Activated naive CD4-positive, alpha-beta T cell treated with anti-CD3 and anti-CD28 coated beads for 36 hours (primary cell): ENCODE measurements at places on chromosomes 7 and 10.

DNA sequence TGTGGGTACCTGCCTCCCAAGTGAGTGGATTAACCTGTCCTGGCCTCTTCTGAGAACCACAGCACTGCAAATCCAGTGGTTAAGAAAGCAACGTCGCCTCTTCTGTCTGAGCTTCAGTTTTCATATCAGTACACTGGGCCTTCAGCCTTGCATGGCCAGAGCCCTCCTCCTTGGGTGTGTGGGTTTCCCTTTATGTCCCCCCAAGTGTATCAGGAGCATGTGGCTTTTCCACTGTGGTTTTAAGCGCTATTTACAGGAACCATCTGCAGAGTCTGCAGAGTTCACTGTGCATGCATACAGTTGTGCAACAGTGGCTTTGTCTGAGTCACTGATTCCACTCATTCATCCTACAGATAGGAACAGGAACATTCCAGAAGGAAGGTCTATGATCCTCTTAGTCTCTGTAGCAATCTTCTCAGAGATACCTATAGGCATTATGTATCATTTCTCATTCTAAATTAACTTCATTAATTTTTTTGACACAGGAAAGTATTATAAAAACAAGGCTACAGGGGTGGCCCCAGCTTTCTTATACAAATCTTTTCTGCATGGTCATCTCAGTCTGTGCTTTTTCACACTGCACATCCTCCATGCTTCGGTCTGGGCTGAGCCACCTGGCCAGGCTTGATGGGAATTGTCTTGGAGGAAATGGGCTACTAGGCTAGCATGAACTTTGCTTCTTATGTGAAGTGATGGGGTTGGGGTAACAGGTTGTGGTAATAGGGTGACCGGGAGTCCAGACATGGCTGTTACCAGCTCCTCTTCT, 17.1 kb downstream of the MBL2 start:
- DNase-seq = no peak

DNA sequence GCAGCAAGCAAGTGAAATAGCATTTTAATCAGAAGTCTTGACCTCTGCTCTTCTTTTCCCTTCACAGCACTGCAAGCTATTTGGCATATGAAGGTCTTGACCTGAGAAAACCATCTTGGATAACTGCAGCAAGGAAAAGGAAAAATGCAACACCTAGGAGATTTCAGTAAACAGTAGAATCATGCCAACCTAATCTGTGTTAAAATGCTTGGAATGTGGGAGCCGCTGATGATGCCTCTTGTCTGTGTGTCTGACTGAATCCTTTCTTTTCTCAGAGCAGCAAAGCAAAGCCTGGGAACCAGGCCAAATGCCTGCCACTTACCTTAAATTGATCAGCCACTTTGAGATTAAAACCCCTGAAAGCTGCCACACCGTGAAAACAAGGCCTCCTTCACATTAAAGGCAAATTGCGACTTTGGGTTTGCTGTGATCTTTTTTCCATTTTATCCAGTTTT, 80.4 kb upstream of the CDK6 start:
- no peak for DNase-seq

DNA sequence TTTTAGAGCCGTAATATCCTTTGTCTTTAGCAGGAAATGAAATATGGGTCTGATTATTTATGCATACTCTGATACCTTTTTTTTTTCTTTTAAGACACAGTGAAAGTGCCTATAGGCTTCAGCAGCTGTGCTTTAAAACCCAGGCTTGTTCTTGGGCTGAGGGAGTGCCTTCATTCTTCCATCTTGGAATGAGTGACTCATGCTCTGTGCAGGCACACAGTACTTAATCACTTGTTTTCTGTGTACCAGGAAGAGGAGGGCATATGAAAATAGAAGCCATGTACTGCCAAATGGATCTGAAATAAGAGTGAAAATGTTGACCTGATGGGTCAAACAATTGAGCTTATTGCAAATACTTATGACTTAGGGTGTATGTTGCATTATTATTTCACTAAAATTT, 12.0 kb downstream of the INPP5F start:
- peak; percentile 39 for DNase-seq

GRCh38 chr7:132138817-132139216, 437.5 kb downstream of the PLXNA4 start:
- no peak for DNase-seq

DNA sequence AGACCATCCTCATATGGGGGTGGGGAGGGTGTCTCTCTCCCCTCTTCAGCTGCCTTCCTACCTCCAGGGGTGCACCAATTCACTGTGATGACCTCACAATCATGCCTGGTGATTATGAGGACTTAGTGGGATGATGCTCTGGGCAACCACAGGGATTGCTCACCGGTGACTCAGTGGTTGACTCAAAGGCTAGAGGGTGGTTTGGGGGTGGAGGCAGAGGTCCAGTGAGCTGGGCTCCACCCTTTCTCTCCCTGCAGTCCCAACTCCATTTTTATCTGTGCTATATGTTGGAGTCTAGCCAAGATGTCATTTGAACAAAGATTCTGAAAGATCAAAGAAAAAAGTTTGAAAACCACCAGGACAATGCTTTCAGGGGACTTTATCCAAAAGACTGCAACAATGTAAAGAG, 286.9 kb downstream of the KCNMA1 start:
- DNase-seq = no peak

DNA sequence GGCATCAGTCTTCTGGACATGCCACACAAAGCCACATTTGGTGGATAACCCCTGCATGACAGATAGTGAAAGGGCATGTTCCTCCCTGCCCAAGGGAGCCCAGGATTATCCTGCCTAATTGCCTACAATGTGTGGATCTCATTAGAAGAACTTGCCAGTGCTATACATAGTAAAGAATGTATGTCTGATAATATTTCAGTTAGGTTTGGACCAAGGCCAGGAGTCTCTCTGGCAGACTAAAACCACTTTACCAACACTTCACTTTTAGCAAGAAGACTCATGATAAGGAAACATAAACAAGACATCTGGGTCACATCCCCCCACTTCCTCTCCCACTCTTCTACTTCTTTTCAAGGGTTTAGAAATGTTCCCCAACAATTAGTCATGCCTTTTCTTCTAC, 196.7 kb downstream of the MTERF1 start:
- DNase-seq = no peak

DNA sequence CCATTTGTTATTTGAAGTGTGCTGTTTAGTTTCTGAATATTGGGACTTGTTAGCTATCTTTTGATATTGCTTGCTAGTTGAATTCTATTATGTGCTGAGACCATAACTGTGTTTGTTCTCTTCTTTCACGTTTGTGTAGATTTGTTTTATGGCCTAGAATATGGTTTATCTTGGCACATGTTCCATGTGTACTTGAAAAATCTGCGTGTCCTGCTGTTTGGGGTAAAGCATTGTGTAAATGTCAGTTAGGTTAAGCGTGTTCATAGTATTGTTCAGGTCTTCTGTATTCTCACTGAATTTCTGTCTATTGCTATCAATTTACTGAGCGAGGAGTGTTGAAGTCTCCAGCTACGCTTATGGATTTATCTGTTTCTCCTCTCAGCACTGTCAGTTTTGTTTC, 19.4 kb downstream of the MMP21 start:
- DNase-seq = no peak
